ENCODE measurements at places on chromosomes 5 and 9. TPM values are rescaled to one million over a fixed set of nuclear protein-coding genes. Genes with fewer than 3 reads are reported as not detected.

The CDH9 gene
- 1.2 TPM for total RNA-seq

The GAPVD1 gene
- total RNA-seq: 58.7 TPM

DNA sequence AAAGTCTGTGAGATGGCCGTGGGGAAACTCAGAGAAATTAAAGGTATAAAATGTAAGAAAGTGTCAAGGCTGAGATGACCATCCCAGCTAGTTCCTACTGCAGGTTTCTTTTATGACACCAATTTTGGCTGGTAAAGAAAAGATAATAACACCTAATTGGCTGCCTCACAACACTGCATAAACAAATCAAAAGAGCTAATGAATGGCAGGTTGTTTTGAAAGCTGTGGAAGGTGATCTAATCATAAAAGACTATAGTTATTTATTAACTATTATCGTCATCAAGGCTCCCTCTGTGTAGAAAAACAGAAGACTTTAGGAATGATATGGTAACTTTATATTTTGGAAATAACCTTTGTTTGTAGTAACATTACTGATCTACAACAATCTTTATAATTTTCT is 3.5 kb upstream of the SPINK5 start:
- H3K4me1 ChIP-seq: peaks cover 2% of the 10 kb centered on the region
- peaks cover 2% of the 10 kb centered on the region for H3K27me3 ChIP-seq
- H3K36me3 ChIP-seq: peaks cover 29% of the 10 kb centered on the region
- H3K27ac ChIP-seq: no peak overlapping the region

DNA sequence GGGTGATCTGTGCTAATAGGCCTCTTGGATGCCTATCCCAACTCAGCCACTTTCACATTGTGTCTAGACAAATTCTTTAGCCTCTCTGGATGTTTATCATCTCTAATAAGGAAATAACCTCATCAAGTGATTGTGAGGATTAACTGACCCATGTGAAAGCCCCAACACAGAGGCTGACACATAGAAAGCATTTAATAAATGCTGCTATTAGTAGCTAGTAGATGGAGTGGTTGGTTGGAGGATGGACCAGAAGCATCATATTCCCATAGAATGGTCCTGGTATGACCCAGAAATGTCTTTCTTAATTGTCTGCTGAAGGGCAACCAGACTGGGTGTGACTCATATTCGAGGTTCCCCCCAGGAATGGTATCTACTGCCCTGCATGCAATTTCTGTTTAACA is 124.4 kb downstream of the PIK3R1 start:
- no peaks in the 10 kb centered on the region for H3K36me3 ChIP-seq
- DNase-seq: no peak
- no peak overlapping the region for H3K27ac ChIP-seq
- H3K4me3 ChIP-seq: no peak overlapping the region

DNA sequence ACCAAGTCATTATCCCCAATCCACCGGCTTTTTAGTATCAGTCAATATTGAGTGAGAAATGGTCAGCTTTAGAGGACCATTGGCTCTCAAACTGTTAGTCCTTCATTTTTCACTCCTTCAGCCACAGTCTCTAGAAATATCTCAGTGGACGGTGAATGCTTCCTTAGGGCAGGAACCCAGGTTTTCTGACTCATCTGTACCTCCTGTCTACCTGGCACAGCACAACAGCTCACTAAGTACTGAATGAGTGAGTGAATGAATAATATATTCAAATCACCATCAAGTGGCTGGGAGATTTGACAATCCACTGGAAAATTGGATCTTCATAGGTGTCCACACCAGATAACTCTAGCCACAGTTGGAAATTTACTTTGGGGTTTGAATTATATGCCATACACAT is 609.5 kb upstream of the CLINT1 start:
- DNase-seq: no peak
- no peaks in the 10 kb centered on the region for H3K27me3 ChIP-seq
- peaks cover 16% of the 10 kb centered on the region for H3K4me1 ChIP-seq
- no peaks in the 10 kb centered on the region for H3K36me3 ChIP-seq
- H3K4me3 ChIP-seq: no peak overlapping the region

- DNase-seq: no peak
- H3K27ac ChIP-seq: no peak overlapping the region
- no peak overlapping the region for H3K4me3 ChIP-seq
- H3K27me3 ChIP-seq: no peaks in the 10 kb centered on the region
- no peaks in the 10 kb centered on the region for H3K4me1 ChIP-seq
Measured at GRCh38 chr9:79858508-79858907, 286.7 kb downstream of the TLE4 start.

The SLC25A48 gene
- 1.2 TPM for total RNA-seq

The TLR4 gene
- total RNA-seq: 0.78 TPM

The OBP2B gene
- total RNA-seq: not detected

DNA sequence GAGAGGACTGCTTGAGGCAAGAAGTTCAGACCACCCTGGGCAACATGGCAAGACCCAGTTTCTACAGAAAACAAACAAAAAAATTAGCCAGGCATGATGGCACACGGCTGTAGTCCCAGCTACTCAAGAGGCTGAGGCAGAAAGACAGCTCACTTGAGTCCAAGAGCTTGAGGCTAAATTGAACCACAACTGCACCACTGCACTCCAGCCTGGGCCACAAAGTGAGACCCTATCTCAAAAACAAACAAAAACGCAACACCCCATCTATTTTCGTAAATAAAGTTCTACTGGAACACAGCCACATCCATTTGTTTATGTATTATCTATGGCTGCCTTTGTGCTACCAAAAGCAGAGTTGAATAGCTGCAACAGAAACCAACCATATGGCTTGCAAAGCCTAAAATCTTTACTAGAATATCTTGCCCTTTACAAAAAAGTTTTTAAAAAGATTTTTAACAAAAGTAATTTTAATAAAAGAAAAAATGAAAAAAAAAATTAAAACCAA is 67.5 kb downstream of the SETX start:
- H3K27ac ChIP-seq: peak overlapping the region; percentile 50
- no peak for DNase-seq
- peaks cover 40% of the 10 kb centered on the region for H3K4me1 ChIP-seq
- H3K4me3 ChIP-seq: no peak overlapping the region
- H3K27me3 ChIP-seq: no peaks in the 10 kb centered on the region
- peaks cover 25% of the 10 kb centered on the region for H3K36me3 ChIP-seq

DNA sequence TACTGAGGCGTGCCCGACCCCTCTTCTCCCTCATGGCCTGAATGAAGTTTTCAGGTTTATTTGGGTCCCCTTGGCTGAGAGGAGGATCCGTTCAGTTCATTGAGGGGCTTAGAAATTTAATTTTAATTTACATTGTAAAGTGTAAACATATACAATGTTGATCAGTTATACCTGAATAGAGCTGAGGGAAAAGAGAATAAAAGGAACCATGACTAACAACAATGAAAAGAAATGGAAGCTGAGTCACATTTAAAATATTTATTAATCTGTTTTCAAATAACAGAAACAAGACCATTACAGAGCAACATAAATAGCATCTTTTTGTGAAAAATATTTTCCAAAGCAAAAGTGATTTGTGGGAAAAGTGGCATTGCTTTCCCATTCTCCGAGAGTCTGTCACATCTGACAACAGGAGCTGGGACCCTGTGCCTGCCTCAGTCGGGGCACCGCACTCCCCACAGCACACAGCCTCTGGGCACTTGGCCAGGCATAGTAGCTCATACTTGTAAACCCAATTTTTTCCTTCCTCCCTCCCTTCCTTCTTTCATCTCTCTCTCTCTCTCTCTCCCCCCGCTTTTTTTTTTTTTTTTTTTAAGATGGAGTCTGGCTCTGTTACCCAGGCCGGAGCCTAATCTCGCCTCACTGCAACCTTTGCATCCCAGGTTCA is 28.7 kb downstream of the PROP1 start:
- no peak overlapping the region for H3K4me3 ChIP-seq
- peaks cover 1% of the 10 kb centered on the region for H3K36me3 ChIP-seq
- H3K27ac ChIP-seq: no peak overlapping the region
- H3K27me3 ChIP-seq: peaks cover 2% of the 10 kb centered on the region
- H3K4me1 ChIP-seq: no peaks in the 10 kb centered on the region

The PDE6A gene
- total RNA-seq: 0.18 TPM

The CAMK2A gene
- 3.9 TPM for total RNA-seq

The PTPN3 gene
- 7.5 TPM for total RNA-seq

DNA sequence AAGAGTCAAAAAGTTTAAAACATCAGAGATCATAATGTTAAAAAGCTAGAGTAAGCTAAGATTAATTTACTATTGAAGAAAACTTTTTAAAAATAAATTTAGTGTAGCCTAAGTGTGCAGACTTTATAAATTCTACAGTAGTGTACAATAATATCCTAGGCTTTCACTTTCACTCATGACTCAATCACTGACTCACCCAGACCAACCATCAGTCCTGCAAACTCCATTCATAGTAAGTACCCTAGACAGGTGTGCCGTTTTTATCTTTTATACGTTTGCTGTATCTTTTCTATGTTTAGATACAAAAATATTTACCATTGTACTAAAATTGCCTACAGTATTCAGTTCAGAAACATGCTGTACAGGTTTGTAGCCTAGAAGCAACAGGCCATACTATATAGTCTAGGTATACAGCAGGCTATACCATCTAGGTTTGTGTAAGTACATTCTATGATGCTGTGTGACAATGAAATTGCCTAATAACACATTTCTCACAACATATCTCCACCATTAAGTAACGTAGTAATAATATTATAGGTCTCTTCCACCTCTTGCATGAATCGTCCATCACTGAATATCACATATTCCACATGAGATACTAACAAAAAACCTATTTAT is 59.2 kb downstream of the MEGF9 start:
- no peaks in the 10 kb centered on the region for H3K27me3 ChIP-seq
- no peak overlapping the region for H3K4me3 ChIP-seq
- H3K36me3 ChIP-seq: no peaks in the 10 kb centered on the region
- H3K27ac ChIP-seq: no peak overlapping the region
- no peak for DNase-seq

The PCDHB6 gene
- 2.1 TPM for total RNA-seq

- H3K4me1 ChIP-seq: no peaks in the 10 kb centered on the region
- no peak overlapping the region for H3K27ac ChIP-seq
- peaks cover 17% of the 10 kb centered on the region for H3K36me3 ChIP-seq
- H3K4me3 ChIP-seq: no peak overlapping the region
- no peak for DNase-seq
Measured at GRCh38 chr9:65430221-65430620, 145.2 kb upstream of the FOXD4L5 start.

- H3K27ac ChIP-seq: no peak overlapping the region
- peaks cover 9% of the 10 kb centered on the region for H3K4me1 ChIP-seq
- DNase-seq: no peak
- H3K27me3 ChIP-seq: no peaks in the 10 kb centered on the region
Measured at GRCh38 chr9:90998573-90998972, 197.0 kb downstream of the SYK start.

The SCGB3A1 gene
- 0.55 TPM for total RNA-seq

DNA sequence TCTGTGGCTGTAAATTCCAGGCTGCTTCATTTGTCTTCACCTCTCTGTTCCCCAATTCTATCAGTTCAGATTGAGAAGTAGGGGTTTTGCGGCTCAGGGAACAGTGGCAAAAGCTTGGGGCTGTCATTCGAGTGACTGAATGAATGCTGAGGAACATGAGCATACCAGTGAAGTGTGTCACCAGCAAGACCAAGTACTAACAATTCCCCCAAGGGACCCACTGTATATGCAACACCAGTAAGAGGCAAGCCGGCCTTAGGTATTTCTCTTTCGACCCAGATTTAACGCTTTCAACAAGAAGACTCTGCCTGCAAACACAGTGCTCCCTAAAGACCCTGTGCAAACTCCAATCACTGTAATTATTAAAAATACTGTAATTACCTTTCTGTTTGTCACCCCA is 25.8 kb downstream of the KLHL3 start:
- H3K27me3 ChIP-seq: no peaks in the 10 kb centered on the region
- DNase-seq: no peak
- peaks cover 42% of the 10 kb centered on the region for H3K36me3 ChIP-seq
- H3K4me1 ChIP-seq: no peaks in the 10 kb centered on the region
- no peak overlapping the region for H3K4me3 ChIP-seq
- no peak overlapping the region for H3K27ac ChIP-seq

The DCANP1 gene
- not detected for total RNA-seq

The GABRA1 gene
- total RNA-seq: not detected

The C9orf57 gene
- total RNA-seq: not detected

The IL5 gene
- total RNA-seq: not detected

GRCh38 chr9:127825319-127826051 is 22.8 kb downstream of the FPGS start:
- H3K27ac ChIP-seq: no peak overlapping the region
- peak overlapping the region; percentile 34 for H3K4me3 ChIP-seq
- peak; percentile 68 for DNase-seq
- no peaks in the 10 kb centered on the region for H3K36me3 ChIP-seq
- peaks cover 9% of the 10 kb centered on the region for H3K27me3 ChIP-seq

DNA sequence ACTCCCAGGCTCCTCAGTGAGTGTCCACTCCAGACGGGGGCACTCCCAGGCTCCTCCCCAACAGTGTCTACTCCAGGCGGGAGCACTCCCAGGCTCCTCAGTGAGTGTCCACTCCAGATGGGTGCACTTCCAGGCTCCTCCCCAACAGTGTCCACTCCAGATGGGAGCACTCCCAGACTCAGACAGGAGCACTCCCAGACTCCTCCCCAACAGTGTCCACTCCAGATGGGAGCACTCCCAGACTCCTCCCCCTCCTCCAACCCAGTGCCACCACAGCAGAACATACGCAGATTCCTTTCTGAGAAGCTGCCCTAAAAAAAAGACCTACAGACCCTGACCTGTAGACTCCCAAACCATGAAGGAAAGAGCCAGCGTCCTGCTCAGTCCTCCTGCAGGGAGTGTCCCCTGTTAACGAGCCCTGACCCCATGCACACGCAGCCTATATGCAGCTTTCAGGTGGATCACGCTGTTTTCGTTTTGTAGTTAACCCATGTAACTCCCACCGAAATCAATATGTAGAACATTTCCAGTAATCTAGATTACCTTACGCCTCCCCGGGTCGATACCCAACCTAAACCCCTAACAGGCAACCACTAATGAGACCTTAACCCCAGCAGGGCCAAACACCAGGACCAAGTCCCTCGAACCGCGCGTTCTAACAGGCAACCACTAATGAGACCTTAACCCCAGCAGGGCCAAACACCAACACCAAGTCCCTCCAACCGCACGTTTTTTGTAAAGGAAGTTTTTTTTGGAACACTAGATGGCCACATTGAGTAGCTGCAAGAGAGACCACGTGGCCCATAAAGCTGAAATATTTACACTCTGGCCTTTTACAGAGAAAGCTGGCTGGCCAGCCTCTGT is 15.7 kb downstream of the PNPLA7 start:
- H3K36me3 ChIP-seq: peaks cover 7% of the 10 kb centered on the region
- no peak for DNase-seq
- peak overlapping the region; percentile 70 for H3K27ac ChIP-seq
- no peaks in the 10 kb centered on the region for H3K27me3 ChIP-seq
- H3K4me1 ChIP-seq: peaks cover 7% of the 10 kb centered on the region

The ANKH gene
- total RNA-seq: 39.4 TPM

GRCh38 chr5:10251405-10251804 is 1.3 kb downstream of the CCT5 start:
- H3K27ac ChIP-seq: peak overlapping the region; percentile 51
- H3K4me3 ChIP-seq: peak overlapping the region; percentile 78
- H3K27me3 ChIP-seq: no peaks in the 10 kb centered on the region
- peaks cover 20% of the 10 kb centered on the region for H3K36me3 ChIP-seq
- no peak for DNase-seq

Measured in mesothelial cell of epicardium (in vitro differentiated cells).